ENCODE measurements at places on chromosomes 4 and X.

GRCh38 chr4:144403893-144404292 is 242.1 kb upstream of the HHIP start:
- DNase-seq = no peak

GRCh38 chr4:94472056-94472826 is 20.5 kb downstream of the PDLIM5 start:
- DNase-seq = no peak

DNA sequence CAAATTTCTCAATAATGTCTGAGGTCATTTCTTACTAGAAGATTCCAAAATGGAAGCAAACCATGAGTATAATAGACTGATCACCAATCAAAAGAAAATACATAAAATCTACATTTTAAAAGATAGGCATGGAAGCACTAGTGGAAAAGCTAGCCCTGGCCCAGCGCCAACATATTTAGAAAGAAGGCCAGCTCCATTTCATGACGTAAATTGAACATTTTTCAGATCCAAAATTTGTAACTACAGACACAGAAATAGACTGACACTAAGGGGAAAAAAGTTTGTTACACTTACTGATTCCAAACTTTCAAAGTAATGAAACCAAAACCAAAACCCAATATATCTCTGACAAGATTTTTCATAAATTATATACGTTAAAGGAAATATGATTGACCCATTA is 117.7 kb downstream of the ADAMTS3 start:
- no peak for DNase-seq

GRCh38 chr4:125265846-125266245 is 48.9 kb upstream of the FAT4 start:
- DNase-seq = no peak

GRCh38 chr4:125181804-125182203 is 133.0 kb upstream of the FAT4 start:
- no peak for DNase-seq

DNA sequence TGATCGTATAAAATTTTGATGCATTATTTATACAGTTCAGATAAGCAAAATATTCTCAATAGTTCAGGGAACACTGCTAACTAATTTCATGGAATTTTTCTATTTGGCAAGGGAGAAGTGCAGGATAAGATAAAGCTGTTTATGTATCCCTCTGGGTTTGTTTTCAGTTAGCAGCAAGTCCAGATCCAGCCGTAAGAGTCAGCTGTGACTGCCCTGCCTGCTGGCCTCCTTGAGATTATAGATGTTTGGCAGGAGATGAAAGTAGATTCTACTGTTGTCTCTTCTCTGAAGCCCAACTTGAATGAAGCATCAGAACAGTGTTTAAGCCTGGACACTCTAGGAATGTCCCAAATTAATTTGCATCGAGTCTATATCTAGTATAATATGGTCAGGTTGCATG is 29.5 kb downstream of the ANTXR2 start:
- DNase-seq = no peak

GRCh38 chr4:35503435-35503834 is 740.9 kb downstream of the ARAP2 start:
- no peak for DNase-seq

DNA sequence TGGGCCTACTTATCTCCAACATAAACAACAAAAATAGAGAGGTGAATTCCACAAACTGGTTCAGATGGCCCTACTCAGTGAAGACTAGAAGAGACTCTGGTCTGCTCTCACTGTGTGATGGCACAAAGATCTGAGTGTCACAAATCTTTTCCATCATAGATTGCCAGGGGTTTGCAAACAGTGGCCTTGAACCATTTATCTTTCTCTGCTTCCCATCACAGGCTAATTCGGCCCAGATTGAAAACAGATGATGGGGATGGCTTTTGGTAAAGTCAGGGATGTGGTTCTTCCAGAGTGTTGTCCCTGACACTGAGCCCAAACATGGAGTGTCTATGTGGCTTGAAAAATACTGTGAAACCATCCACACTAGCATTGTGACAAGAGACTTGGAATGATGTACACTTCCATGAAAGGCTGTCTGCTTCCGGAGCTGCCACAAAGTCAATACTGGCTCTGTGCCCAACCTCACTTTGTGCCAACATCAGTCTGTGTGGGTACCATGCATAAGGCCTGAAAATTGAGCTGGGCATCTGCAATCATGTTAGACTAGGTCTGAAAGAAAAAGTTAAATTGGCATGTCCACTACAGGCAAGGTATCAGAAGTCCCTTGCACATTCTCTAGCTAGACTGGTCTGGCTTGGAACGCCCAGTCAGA is 25.2 kb upstream of the PLAC1 start:
- no peak for DNase-seq

DNA sequence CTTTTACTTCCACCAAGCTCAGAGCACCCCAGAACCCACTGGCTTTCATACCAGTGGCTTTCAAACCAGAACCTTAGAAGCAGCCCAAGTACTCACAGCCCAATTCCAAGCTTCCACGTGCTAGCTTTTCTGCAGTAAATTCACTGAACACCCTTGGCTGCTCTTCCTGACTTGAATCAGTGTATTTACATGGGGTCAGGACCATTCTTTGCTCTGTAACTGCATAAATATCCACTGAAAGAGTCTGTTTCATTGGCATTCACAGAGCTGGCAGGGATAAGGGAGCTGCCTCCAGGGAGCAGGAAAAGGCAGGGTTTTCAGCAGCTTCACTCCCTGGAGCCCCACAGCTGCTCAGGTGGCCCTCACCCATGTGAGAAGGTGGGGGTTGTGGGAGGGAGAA is 43.8 kb downstream of the RAI2 start:
- no peak for DNase-seq

DNA sequence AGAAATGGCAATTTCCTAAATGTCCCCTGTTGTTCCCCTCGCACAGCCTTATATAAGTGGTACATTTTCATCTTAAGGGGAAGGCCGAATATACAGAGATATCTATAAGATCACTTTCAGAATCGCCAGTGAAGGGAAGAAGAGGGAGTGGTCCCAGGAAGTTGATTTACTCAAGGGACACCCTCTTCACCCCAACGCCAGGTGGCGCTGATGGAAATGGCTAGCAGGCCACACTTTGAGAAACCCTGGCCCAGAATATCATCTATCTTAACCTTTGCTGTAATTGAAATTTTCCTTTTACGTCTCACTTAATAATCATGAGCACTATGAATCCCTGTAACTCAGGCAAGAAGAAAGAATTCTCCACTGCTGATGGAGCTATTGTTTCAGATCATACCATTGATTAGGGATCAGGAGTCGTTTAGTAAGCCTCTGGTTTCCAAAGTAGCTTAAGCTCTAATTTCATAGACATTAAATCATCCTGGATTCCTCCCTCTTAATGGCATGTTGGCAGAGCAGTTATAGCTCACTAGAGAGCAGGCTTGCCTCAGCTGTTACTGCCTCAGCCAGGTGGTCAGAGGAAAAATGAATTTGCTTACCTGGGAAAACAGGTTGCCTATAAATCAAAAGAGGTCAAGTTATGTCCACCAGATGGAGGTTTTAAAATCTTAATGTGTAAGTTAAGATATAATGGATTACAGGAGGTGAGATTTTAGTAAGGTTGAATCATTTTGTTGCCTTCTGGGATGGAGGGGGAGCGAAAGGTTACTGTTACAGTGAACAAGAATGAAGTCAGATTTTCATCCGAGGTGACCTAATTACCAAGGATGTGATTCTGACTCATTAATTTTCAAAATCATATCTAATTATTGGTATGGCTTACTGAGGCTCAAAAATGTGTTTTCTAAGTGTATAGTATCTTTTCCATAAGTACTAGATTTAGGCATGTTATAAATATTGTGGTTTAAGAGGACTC is 941.2 kb upstream of the TENM3 start:
- DNase-seq = no peak

DNA sequence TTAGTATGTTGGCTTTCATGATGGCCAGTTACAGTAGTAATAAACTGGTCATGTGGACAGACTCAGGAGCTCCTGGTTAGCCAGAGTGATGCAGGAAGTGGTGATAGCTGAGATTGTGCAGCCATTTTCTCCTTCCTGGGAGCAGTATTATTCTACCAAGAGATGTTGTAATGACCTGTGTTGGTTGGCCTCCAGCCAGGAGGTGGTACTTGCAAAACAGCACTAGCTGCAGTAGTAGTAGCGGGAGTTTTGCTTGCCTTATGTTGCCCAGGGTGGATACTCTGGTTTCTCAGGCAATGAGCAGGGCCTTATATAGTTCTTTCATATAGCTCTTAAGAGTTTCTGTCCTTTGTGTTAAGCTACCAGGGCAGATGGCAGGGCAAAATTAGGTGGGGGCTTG is 998.8 kb downstream of the GLUD2 start:
- DNase-seq = no peak

DNA sequence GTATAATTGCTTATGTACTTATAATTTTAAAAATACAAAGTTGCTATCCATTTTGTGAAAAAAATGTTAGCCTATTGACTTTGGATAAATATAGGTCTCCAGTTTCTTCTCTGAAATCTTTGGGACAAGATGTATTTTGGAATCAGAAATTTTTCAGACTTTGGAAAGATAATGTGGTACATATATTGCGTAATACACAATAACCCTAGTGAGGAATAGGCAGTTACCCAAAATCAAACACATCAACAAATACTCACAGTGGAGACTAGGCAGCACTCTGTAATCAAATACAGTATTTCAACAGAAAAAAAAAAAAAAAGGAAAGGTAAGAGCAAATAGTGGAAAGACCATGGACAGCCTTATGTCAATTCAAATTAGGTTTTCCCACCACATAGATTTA is 796.8 kb downstream of the ADGRL3 start:
- DNase-seq = no peak

GRCh38 chrX:153469811-153470410 is 465 bp downstream of the HAUS7 start:
- DNase-seq = no peak

DNA sequence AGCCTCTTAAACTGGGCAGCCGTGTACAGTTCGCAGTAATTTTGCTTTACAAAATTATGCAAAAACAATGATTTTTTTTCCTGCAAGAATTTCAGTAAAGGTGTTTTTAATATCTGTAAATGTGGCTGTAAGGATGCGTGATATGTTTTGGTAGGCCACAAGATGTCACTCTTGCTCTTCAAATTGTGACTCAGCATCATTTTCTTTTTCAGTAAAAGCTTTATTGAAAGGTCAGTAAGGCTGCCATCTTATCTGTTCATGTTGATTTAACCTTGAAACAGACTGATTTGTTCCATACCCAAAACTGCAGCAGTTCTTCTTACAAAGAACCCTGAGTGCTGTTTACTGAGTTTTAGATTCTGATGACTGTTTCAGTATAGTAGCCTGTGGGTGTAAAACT is 39.9 kb downstream of the TXLNG start:
- DNase-seq = no peak

DNA sequence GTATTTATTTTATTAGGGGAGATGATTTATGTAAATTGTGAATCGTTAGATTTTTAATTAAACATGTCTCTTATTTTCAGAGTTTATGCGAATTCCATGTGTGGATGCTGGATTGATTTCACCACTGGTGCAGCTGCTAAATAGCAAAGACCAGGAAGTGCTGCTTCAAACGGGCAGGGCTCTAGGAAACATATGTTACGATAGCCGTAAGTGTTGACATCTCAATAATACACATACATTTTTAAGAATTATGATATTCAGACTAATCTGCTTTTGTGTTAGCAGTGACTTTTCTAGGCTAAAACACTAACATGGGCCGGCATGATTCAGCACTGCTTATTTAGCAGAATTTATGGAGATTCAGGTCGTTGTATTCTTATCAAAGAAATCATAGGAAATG is 91.2 kb downstream of the RAP1GDS1 start:
- no peak for DNase-seq

- DNase-seq = no peak
Measured at GRCh38 chr4:77861495-77861894, 1.1 kb upstream of the MRPL1 start.

DNA sequence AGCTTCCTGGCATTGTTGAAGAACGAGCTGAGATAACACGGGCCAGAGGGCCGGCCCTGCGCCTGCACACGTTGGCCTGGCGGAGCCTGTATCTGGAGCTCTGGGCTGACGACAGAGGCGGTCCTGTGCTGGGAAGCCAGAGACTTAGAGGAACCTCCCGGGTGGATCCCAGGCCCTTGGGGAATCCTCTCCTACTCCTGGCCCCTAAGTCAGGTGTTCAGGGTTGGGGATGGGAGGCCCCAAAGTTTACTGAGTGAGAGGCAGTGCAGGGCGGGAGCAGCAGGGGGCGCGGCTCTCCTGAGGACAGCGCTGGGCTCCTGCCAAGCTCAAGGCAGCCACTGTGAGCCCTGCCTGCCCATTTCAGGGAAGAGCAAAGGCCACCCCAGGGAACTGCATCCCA is 2.5 kb upstream of the HTRA3 start:
- no peak for DNase-seq

DNA sequence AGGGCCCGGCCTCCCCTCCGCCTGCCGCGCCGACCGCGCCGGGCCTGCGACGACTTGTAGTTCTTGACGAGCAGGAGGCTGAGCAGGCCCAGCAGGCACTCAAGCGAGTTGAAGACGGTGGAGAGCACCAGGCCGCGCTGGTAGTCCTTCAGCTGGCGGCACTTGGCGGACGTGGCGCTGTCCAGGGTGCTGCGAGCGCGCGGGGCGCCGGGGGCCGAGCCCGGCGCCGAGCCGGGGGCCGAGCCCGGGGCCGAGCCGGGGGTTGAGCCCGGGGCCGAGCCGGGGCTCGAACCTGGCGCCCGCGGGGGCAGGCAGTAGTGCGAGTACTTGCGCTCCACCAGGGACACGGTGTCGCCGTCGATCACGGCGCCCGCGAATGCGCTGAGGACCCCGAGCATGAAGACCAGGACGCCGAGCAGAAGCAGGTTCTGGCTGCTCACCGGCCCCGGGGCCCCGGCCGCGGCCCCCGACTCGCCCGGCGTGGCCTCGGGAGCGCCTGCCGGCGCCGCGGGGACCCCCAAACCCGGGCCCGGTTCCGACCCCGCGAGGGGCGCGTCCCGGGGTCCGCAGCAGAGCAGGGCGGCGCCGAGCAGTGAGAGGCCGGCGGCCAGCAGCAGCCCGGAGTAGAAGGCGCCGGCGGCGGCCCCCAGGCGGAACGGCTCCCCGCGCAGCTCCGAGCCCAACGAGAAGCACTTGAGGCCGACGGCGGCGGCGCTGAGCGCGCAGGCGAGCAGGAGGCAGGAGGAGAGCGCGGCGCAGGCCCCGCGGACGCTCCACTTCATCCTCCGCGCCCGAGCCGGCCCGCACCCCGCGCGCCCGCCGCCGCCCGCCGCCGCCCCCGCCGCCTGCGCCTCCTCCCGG is 584 bp downstream of the TMEM271 start:
- DNase-seq = no peak

Data from activated CD4-positive, alpha-beta T cell treated with anti-CD3 and anti-CD28 coated beads, Interleukin-2, amount 50 U/mL, for 24 hours (primary cell).